ENCODE measurements at places on chromosomes 3 and 15.

DNA sequence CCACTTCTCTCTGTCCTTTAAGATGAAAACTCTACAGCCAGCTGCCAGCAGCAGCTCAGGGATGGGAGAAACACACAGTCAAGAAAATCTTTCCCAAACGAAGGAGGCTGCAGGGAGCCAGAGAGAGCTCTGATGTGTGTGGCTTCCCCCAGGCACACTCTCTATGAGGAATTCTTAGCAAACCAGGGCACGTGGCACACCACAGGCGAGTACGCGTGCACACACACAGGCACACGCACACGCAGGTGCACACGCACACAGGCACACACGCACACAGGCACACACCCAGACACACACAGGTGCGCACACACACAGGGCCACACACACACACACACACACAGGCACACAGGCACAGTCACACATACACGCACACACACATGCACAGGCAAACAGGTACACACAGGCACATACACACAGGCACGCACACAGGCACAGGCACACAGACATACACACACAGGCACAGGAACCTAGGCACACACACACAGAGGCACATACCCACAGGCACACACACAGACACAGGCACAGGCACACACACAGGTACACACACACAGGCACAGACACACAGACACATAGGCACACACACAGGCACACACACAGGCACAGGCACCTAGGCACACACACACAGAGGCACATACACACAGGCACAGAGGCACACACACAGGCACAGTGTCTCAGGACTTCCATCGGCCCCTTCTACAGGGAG is 91.5 kb upstream of the ATP2B2 start:
- DNase-seq = no peak

GRCh38 chr15:55829826-55830225 is 86.9 kb upstream of the PRTG start:
- no peak for DNase-seq

DNA sequence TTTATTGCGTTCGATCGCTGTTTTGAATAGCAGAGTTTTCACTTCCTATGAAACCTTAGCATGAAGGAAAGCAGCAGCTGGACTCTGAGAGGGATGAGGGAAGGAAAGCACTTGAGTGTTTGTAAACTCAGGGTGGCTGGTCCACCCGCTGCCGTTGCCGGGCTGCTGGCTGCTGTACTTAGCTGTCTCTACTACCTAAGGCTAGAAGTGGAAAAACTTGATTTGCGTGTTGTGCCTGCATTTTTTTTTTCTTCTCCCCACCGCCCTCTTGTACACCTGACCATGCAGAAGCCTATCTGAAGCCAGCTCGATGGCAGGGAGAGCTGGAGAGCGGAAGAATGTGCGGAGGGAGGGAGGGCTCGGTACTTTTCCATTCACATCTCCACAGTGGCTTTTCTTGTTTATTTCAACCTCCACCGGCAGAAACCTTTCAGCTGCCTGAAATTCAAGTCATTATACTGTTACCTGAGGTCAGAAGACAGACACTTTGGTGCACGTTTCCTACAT is 4.8 kb upstream of the BCL6 start:
- no peak for DNase-seq

GRCh38 chr3:177482048-177482691 is 284.9 kb upstream of the TBL1XR1 start:
- DNase-seq = no peak

DNA sequence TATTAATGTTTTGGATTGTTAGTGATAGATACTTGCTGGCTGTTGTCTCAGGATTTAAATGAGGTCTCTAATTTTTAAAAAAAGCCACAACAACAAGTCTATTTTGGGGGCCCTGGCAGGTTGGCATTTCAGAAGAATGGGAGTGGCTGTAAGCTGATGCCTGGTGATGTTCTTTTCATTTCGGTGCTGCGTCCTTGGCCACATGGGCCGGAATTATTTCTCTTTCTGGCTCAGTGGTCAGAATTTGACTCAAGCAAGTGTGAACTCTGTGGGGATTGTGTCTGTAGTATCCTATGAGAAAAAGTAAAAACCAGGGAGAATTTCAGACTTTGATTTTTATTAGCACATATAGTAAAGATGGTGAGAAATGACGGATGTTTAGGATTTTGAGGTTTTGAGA is 203.0 kb downstream of the AKAP13 start:
- DNase-seq = peak; percentile 40

- no peak for DNase-seq
These were observed 168.3 kb downstream of the MEIS2 start for GRCh38 chr15:36932070-36932469.

DNA sequence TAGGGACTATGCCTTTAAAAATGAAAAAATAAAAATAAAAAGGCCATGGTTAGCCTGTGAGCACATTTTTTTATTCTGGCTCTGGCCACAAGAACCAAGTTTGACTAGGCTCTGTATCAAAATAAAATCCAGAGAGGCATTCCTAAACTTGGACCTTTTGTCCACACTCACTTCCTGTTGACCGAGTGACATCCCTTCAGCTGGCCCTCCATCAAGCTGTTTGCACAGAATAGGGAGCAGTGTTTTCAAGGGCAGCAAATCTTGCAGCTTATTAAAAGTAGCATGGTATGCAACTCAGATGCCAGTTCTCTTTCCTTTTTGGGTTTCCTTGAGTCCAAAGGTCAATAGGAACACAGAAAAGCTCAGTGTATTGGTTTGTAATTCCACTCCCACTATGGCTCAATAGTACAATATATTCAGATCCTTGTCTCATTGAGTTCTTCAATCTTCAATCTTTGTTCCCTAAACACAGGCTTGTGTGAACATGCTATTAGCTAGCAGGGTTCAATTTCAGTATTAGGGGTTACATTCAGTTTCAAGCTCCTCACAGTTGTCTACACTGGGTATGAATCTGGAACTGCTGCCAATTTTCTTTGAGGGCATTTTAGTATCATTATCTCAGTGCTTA is 244.5 kb downstream of the RBMS3 start:
- DNase-seq = no peak

DNA sequence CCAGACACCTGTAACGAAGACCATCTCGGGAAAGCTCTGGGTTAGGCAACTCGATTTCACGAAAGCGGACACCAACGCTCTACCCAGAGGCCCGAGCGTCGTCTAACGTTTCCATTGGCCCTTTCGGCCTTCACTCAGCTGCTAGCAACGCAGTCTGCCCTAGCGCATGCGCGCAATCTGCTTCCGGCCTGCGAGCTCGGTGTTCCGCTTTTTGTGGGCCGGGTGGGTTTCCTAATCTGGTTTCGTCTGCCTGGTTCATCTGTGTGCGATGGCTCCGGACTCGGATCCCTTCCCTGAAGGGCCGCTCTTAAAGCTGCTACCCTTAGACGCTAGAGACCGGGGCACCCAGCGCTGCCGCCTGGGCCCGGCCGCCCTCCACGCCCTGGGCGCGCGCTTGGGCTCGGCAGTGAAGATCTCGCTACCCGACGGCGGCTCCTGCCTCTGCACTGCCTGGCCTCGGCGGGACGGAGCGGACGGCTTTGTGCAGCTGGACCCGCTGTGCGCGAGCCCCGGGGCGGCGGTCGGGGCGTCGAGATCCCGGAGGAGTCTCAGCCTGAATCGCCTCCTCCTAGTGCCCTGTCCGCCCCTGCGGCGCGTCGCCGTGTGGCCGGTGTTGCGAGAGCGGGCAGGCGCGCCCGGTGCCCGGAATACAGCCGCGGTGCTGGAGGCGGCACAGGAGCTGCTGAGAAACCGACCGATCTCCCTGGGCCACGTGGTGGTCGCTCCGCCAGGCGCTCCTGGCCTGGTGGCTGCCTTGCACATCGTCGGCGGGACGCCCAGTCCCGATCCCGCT is 24.0 kb upstream of the GATM start:
- peak; percentile 94 for DNase-seq

DNA sequence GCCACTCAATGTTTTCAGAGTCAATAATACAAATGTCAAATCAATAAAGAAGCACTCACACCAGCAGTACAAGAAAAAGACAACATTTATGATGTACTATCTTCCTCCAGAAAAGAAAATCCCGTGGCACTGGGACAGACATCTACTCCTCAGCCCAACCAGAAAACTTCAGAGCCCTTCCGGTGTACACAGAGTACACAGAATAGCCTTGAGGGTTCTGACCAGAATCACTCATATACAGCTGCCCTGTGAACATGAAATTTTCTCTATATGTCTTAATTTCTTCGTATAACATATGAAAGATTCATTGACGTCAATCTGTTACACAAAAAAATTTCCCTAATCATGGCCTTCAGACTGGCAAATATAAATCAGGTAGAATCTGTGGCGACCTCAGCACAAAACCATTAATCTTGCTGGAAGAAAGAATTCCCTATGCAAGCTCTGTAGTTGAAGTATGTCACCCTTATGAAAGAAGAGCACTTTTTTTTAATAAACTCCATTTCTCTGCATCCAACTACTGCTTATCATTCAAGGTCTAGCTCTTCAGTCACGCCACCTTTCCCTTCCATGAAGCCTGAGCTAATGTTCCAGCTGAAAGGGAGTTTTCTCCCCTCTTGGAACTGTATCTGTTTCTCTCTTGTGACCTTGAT is 53.8 kb upstream of the PLAAT1 start:
- no peak for DNase-seq

GRCh38 chr3:31187380-31187779 is 292.9 kb upstream of the GADL1 start:
- DNase-seq = no peak

GRCh38 chr15:36172955-36173354 is 406.5 kb upstream of the CDIN1 start:
- DNase-seq = no peak

- DNase-seq = no peak
These were observed 82.5 kb downstream of the STT3B start for GRCh38 chr3:31615071-31615875.

- no peak for DNase-seq
These were observed 58.8 kb downstream of the SLCO3A1 start for GRCh38 chr15:91912336-91912735.

GRCh38 chr3:51798411-51798963 is 19.4 kb upstream of the IQCF6 start:
- DNase-seq = no peak

DNA sequence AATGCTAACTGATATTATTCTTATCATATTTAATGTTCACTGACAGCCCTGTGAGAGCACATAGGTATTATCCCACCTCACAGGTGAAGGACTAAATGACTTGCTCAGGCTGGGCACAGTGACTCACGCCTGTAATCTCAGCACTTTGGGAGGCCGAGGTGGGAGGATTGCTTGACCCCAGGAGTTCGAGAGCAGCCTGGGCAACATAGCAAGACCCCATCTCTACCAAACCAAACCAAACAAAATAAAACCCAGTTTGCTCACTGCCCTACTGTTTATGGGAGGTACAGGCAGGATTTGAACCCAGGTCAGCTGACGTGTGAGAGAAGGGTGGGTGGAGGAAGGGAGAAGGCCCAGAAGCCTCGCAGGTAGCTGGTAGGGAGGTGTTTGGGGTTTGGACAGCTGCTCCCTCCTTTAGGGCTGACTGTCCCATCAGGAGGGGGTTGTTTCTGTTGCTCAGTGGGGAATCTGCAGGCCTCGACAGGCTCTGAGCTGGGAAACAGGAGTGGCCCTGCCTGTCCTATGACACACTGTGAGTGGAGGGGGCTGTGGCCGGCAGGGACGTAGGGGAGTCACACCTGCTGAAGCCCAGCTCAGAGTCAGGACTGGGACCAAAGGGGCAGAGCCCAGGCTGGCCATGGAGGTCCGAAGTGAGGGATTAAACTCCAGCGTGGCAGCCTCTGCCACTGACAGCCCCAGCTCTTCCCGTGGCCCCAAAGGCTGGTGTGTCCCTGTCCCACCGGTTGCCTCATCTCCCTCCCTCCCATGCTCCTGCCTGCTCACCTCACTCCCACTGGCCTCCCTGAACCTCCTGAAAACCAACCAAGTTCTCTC is 25.3 kb downstream of the BHLHE40 start:
- no peak for DNase-seq

DNA sequence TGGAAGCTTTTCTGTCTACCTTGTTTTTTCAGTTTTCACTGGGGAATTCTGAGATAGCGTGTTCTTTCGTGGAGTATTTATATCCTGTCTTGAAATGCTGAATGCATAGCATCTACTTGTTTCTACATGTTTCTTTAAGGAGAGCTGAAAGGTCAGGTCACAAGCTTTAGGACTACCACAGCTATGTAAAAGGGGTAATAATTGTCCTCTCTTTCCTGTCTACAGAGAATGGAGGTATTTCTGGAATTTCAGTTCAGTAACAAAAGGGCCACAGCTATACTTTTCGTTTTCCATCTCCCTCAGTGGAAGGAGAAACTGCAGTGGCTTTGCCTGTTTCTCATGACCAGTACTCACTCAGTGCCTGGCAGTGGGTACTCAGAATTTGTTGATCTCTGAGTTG is 4.7 kb downstream of the INAFM2 start:
- DNase-seq = no peak

GRCh38 chr3:6448011-6448410 is 412.9 kb upstream of the GRM7 start:
- no peak for DNase-seq

DNA sequence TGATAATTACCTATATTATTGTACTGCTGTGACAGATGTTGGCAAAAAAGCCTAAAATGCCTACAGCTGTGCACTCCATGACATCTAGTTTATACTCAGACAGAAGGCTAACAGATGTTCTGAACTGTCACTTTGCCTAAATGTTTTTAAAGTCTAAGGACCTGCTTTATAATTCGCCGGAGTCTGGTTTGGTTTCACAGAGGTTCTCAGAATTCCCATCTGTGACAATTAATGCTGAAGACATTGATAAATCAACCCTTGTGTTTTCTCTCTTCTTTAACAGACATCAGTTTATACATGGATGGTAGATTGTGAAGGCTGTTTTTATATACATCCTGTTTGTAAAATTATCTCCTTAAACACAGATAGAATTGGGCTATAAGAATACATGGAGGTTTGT is 19.8 kb upstream of the SOX2 start:
- no peak for DNase-seq

DNA sequence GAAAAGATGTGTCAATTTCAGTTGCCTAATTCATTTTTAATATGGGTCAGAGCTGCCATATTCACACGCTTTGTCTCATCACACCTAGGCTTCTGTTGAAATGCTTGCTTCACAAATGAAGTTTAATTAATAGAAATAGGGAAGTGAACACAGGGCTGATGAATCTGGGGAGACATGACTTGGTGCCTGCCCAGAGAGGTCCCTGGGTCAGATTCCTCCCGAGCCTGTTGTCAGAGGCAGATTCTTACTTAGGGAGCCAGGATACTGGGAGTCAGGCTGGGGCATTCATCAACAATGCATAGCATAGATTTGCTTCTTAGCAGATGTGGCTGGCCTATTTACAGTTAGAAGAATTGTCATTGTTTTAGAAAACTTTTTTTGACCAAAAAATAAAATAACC is 90.6 kb downstream of the CACNA1D start:
- no peak for DNase-seq

DNA sequence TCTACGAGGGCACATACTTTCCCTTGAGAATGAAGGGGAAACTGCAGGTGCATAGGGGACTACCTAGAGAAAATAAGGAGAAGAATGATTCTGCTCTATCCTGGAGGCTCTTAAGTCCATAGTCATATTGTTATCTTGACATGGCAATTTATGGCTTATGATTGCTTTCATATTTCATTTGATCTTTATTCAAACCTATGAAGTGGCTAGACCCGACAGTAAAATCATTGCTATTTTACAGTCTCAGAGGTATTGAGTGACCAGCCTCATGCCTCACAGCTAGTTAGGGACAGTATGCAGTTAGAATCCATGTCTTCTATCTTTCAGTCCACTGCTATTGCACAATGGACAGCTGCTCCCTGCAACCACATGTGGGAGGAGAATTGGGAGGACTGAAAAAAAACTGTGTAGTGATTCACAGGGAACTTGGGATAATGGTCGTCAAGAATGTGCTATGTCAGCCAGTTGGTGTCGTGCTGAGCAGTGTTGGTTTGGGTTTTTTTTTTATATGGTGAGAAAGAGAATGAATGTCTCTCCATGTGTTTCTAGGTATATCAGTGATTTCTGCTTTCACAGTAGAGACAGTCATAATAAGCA is 63.2 kb upstream of the SPPL2A start:
- DNase-seq = no peak
